Natural killer cell treated with Interleukin-12 subunit alpha and Interleukin-12 subunit beta and Interleukin-15 and Interleukin-18, amount 100 ng/mL, for 72 hours (primary cell): ENCODE measurements at places on chromosomes 1 and 21. TPM values are rescaled to one million over a fixed set of nuclear protein-coding genes. Genes with fewer than 3 reads are reported as not detected.

Gene SPATA17
- total RNA-seq: not detected

Gene KLHDC9
- total RNA-seq: 0.64 TPM

Gene CD34
- not detected for total RNA-seq

DNA sequence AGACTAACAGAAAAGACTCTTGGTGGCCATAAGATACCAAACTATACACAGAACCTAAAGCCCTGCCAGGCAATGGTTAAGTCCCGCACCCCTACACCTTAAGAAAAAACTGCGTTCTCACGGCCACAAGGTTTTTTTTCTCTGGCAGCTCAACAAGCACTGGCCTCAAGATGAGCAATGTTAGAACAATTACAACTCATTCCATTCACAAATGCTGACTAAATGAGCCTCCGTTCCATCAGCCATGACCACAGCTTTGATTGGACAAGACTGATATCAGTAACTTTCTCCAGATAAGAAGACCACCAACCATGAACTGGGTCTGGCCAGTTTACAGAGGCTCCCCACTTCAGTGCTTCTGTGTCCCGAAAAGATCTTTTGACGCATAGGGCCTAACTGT is 31.9 kb downstream of the SEC16B start:
- H3K36me3 ChIP-seq: no peaks in the 10 kb centered on the region
- H3K4me1 ChIP-seq: no peaks in the 10 kb centered on the region
- no peak overlapping the region for H3K4me3 ChIP-seq
- no peak overlapping the region for H3K27ac ChIP-seq
- no peak for DNase-seq

DNA sequence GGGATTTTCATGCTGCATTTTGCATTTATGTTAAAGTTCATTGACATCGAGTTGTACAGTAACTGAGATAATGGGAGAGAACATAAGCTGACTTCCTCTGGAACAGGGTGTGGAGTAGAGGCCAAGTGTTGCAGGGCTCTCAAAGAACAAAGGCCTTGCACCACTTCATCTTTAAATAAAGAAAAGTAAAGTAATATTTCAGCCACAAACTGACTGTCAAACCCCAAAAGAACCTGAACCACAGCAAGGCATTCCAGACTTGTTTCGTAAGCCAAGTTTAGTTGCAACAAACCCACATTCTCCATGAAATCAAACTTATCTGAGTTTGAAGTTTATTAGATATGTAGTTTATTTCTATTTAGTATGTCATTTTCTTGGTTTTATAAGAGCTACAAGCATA is 19.1 kb upstream of the HMGCS2 start:
- H3K27me3 ChIP-seq: peaks cover 12% of the 10 kb centered on the region
- no peak overlapping the region for H3K27ac ChIP-seq
- peaks cover 4% of the 10 kb centered on the region for H3K4me1 ChIP-seq

- no peak overlapping the region for H3K4me3 ChIP-seq
- no peak overlapping the region for H3K27ac ChIP-seq
- no peaks in the 10 kb centered on the region for H3K27me3 ChIP-seq
- DNase-seq: no peak
Observed at GRCh38 chr1:106480629-106481028, 575.8 kb upstream of the PRMT6 start.

GRCh38 chr1:209850342-209850979 is 22.7 kb downstream of the UTP25 start:
- peaks cover 23% of the 10 kb centered on the region for H3K36me3 ChIP-seq
- DNase-seq: no peak

DNA sequence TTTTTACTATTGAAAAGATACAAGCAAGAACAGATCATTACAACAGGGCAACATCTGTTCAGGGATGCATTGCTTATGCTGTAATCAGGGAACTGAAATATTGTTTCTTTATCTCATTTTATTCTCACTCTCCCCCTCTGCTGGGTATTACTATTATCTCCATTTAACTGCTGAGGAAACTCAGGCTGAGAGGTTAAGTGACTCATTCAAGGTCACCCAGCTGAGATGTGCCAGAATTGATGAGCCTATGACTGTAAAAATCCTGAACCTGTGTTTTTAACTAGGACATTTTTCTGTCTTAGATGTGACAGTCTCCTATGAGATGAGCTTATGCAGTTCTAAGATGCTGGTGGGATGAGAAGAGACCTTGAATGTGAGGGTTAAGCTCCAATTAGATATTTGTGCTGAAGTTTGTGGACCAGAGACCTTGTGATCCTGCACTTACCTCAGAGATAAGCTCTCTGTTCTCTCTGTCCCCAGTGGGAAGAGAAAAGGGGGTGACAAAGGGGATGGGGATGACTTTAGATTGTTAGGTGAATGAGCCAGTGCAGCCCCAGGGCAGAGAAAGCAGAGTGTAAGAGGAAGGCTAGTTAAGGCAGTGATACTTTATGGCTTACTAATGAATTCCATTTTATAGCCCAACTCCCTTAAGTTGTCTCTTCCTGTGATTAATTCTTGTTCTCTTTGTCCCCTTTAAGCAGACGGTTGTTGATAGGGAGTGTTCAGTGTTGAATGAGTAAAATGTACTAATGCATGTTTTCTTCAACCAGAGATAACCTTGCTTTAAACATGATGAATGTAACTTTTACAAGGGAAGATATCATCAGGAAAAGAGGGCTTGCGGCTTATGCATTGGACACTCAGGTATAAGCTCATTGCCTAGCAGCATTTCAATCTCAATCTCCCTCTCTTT is 111.4 kb downstream of the HLX start:
- H3K4me1 ChIP-seq: no peaks in the 10 kb centered on the region
- DNase-seq: no peak
- no peaks in the 10 kb centered on the region for H3K36me3 ChIP-seq
- H3K27ac ChIP-seq: no peak overlapping the region
- H3K27me3 ChIP-seq: no peaks in the 10 kb centered on the region

DNA sequence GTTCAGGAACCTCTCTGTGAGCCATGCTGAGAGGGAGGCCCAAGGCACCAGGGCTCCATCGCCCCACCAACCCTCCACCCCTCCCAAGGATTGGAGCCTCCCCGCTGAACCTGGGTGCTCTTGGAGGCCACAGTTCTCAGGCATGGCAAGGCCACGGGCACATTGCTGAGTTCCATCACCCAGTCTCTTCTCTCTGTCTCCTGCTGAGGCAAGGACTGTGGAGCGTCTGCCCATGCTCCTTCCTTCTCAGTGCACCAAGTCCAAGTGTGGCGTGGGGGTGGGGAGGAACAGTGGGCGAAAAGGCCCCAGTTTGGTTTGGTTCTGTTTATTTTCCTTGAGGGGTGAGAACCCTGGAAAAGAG is 2.8 kb upstream of the KNCN start:
- DNase-seq: no peak
- H3K27ac ChIP-seq: no peak overlapping the region
- no peak overlapping the region for H3K4me3 ChIP-seq
- H3K4me1 ChIP-seq: peaks cover 9% of the 10 kb centered on the region
- H3K36me3 ChIP-seq: peaks cover 4% of the 10 kb centered on the region

GRCh38 chr1:193190096-193190744 is 3.8 kb upstream of the B3GALT2 start:
- H3K4me1 ChIP-seq: peaks cover 20% of the 10 kb centered on the region
- no peak overlapping the region for H3K4me3 ChIP-seq
- no peak overlapping the region for H3K27ac ChIP-seq
- H3K27me3 ChIP-seq: no peaks in the 10 kb centered on the region
- no peak for DNase-seq

DNA sequence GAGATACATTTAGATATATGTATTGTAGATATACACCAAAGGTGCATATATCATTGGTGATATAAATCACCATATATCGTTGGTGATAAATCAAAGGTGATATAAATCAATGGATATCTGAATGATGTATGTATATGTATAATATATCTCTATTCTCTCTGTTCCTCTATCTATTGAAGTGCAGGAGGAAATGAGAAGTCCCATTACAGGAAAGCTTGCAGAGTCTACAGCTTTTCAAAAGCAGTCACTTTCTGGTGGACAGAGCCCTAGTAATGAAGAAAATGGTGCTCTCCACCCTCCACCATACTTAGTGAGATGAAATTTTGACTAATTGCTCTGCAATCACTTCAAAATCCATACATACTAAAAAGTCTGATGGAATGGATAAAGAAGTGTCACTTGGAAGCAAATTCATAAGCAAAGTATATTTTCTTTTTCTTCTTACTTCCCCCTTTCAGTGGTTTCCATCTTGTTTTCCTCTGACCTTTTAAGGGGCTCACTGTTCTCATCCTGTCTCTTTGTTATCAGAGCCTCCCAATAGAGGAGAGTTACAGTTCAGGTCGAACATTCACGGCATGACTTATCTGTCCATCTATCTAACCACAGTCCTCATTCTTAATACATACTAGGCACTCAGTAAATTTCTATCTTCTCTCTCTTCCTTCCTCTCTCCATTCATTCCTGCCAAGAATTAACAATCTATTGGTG is 227.2 kb downstream of the KCNJ6 start:
- H3K4me1 ChIP-seq: no peaks in the 10 kb centered on the region
- peaks cover 6% of the 10 kb centered on the region for H3K27me3 ChIP-seq
- DNase-seq: no peak
- H3K36me3 ChIP-seq: no peaks in the 10 kb centered on the region

GRCh38 chr1:12488666-12489354 is 129.2 kb downstream of the DHRS3 start:
- H3K27ac ChIP-seq: no peak overlapping the region
- no peak overlapping the region for H3K4me3 ChIP-seq
- H3K27me3 ChIP-seq: no peaks in the 10 kb centered on the region
- H3K4me1 ChIP-seq: no peaks in the 10 kb centered on the region

DNA sequence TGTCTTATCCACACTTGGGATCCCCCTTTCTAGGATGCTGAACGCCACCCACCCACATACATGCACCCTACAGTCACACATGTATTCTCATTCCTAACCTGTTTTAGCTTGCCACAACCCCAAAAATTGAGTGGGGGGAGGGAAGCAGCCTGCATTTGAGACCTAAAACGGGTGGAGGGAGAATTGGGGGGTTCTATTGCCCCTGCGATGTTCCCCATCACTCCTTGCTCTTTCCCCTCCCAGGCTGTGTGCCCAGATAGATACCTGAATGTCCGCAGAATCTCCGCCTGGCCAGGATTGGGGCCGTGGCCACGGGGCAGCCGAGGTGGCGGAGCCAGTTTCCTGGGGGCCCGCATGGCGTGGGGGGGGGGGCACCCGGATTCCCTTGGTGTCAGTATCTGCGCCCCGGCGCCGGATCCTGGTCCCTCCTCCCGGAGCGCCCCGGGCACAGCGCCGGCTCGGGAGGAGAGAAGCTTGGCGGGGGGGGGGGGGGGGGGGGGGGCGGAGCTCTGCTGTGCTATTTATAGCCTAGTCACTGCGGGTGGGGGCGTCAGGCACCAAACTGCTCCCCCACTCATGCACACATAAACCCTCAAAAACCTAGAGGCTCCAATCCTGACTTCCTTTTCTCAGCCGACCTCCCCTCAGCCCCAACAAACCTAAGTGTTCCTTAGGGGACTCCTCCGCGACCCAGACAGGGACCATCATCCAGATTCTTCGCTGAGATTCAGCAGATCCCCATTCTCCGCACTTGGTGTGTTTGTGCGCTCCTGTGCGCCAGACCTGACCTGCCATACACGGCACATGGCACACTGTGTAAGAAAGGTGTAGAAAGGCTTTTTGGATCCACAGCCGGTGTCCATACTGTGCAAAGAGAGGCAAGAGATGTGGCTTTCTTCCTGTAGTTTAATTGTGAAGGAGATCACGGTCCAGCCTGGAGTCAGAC is 1.9 kb downstream of the ANKRD34A start:
- peak overlapping the region; percentile 87 for H3K4me3 ChIP-seq
- peaks cover 3% of the 10 kb centered on the region for H3K36me3 ChIP-seq
- H3K4me1 ChIP-seq: peaks cover 57% of the 10 kb centered on the region
- no peaks in the 10 kb centered on the region for H3K27me3 ChIP-seq

GRCh38 chr1:197024460-197024859 is 42.6 kb downstream of the F13B start:
- no peaks in the 10 kb centered on the region for H3K27me3 ChIP-seq
- H3K4me1 ChIP-seq: no peaks in the 10 kb centered on the region
- H3K27ac ChIP-seq: no peak overlapping the region
- H3K4me3 ChIP-seq: no peak overlapping the region
- no peak for DNase-seq
